ENCODE measurements at places on chromosomes 16 and 17.

GRCh38 chr17:1089915-1090314 lies 89.9 kb downstream of the ABR start:
- DNase-seq, result no peak

GRCh38 chr17:69406941-69407340 lies 7.6 kb upstream of the MAP2K6 start:
- no peak for DNase-seq

DNA sequence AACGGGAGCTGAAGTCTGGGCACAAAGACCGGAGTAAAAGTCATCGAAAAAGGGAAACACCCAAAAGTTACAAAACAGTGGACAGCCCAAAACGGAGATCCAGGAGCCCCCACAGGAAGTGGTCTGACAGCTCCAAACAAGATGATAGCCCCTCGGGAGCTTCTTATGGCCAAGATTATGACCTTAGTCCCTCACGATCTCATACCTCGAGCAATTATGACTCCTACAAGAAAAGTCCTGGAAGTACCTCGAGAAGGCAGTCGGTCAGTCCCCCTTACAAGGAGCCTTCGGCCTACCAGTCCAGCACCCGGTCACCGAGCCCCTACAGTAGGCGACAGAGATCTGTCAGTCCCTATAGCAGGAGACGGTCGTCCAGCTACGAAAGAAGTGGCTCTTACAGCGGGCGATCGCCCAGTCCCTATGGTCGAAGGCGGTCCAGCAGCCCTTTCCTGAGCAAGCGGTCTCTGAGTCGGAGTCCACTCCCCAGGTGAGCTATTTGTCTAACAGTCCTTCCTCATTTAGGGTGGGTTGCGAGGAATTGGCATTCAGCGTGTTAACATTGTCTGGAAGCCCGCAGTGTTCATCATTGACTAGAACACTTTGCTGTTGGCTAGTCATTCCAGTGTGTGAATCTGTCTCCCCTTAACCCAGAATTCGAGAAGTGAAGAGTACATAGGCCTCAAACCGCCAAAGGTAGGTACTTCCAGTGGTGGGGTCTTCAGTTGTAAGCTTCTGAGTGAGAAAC lies 1.5 kb downstream of the CDK12 start:
- no peak for DNase-seq

DNA sequence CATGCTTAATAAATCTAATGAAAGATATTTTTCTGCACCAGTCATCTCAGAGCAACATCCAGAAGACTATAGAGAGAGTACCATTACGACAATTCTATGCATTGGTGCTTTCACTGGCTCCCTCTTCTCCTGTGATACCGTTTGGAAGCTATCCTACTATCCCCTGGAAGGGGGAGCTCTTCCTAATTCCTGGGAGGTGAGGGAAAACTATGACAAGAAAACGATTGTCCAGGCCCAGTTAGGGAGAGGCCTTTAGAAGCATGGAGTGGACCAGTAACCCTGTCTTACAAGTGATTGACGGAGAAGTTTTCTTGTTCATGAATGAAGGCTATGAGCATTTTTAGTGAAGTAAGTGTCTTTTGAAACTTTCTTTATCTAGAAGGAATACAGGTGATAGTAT lies 150.2 kb downstream of the TANC2 start:
- DNase-seq, result no peak

- DNase-seq, result no peak
These were observed 111.7 kb downstream of the MAP2K6 start for GRCh38 chr17:69525920-69526841.

DNA sequence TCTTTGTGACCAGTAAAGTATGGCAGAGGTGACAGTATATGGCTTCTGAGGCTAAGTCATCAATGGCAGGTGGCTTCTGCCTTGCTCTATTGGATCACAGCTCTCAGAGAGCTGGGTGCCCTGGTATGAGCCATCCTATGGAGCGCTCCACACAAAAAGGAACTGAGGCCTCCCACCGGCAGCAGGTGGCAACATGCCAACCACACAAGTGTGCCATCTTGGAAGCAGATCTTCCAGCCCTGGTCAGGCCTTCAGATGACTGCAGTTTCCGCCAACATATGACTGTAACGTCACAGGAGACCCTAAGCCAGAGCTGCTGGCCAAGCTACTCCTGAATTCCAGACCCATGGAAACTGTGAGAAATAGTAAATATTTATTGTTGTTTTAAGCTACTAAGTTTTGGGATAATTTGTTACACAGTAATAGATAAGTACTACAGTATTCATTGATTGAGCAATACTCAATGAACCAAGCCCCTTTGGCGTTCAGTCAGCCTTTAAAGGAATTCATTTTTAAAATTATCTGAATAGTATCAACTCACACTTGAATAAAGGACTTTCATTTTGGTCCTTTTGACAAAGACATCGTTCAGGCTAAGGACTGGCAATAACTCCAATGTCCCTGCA lies 69.4 kb upstream of the LHX1 start:
- no peak for DNase-seq

- no peak for DNase-seq
These were observed 233.7 kb downstream of the ZFHX3 start for GRCh38 chr16:72814226-72814625.

GRCh38 chr17:34389126-34389750 lies 26.2 kb upstream of the CCL1 start:
- no peak for DNase-seq

DNA sequence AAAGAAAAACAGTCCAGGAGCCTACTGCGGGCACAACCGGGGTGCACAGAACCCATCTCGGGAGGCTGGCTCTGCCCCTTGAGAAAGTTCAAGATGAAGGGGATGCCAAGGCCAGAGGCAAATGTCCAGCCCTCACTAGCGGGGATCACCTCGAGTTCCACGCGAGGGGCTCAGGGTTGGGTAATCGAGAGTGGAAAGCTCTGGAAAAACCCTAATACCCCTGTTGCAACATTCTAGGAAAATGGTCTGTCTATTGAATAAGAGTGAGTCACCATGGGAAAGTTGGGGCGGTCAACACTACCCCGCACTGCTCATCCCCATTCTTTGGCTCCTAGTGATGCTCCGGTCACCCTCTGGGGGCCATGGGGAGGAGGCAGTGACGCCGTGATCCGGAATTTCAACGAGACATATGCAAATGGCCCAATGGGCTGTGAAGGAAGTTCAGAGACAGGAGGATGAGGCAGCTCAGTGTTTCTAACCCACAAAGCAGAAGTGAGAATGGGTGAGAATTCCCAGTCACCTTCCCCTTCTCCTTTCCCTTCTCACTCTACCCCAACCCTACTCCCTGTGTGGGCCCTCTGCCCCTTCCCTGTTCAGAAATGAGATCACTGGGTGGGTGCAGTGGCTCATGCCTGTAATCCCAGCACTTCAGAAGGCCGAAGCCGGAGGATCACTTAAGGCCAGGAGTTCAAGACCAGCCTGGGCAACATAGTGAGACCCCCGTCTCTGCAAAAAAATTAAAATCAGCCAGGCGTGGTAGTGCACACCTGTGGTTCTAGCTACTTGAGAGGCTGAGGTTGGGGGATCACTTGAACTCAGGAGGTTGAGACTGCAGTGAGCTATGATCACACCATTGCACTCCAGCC lies 22.4 kb downstream of the SOCS3 start:
- no peak for DNase-seq

DNA sequence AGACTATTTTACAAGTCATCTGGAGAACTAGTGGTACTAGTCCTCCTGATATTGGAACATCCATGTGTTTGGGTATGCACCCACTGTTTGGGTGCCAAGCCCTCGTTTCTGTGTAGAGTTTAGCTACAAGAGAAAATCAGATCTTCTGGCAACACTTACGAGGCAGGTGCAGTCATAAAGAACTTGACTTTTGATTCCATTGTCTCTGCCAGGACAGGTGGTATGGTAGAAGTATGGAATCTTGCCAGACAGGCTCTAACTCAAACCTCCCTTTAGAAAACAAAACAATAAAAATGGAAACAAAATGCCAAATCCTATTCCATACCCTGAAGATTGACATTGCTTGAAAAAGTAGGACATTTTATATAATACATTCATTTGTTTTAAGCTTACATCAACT lies 16.0 kb downstream of the RNF43 start:
- DNase-seq, result no peak

DNA sequence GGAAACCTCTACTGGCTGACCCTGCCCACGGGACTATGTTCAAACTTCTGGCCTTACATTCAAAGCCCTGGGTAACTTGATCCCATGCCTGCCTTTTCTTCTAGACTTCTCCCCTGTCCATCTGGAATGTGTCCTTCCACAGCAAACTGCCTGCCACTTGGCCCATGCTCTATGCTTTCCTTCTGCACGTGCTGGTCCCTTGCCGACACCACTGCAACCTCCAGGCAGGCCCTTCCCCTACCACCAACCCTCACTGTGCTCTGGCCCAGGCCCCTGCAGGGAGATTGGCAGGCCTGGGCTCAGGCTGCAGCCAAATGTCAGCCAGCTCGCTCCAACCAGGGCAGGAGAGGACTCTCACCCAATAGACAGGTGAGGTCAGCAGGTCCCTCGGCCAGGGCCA lies 11.0 kb downstream of the HSD11B2 start:
- DNase-seq, result no peak

DNA sequence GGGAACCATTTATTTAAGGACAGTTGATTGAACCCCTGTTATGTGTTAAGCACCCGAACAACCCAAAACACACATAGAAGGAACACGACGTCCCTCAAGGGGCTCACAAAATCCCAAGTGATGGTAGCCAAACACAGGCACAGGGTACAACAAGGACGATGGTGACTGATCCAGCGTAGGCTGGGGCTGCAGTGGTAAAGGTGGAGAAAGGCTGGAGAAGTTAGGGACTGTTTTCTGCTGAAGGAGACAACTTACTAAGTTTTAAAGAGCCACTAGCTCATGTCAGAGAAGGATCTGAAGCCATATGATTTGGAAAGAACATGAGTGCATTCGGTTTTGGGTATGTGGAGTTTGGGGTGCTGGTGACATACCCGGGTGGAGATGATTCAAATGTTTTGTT lies 229.6 kb upstream of the TNRC6C start:
- DNase-seq, result no peak
